ENCODE measurements at places on chromosomes 6 and 20. TPM values are rescaled to one million over a fixed set of nuclear protein-coding genes. Genes with fewer than 3 reads are reported as not detected.

Gene HSPA12B
- not detected for total RNA-seq

Gene XKR7
- not detected for total RNA-seq

Gene LRFN2
- not detected for total RNA-seq

Gene GRM1
- not detected for total RNA-seq

Gene ACOT8
- 58.3 TPM for total RNA-seq

Gene AVP
- not detected for total RNA-seq

Gene HLA-DOB
- 0.29 TPM for total RNA-seq

Gene PDE10A
- total RNA-seq: 0.53 TPM

Gene ERVFRD-1
- not detected for total RNA-seq

Gene SASH1
- total RNA-seq: 11.3 TPM

Gene MRAP2
- total RNA-seq: not detected

Gene ADGRF5
- total RNA-seq: not detected

Gene ADAM33
- 19.6 TPM for total RNA-seq
